ENCODE measurements at places on chromosomes 6 and 20. TPM values are rescaled to one million over a fixed set of nuclear protein-coding genes. Genes with fewer than 3 reads are reported as not detected.

Gene SEL1L2
- not detected for total RNA-seq

Gene ZKSCAN3
- total RNA-seq = 5.1 TPM

Gene SYTL3
- total RNA-seq = 2.2 TPM

Gene DNAH8
- total RNA-seq = not detected

Gene TRAPPC3L
- not detected for total RNA-seq

Gene TMEM30A
- 39.6 TPM for total RNA-seq

Gene C20orf202
- not detected for total RNA-seq

Gene BPIFB4
- total RNA-seq = not detected

Gene ZSCAN16
- 5.9 TPM for total RNA-seq

Gene BIRC7
- total RNA-seq = 23.3 TPM

Gene BMP2
- not detected for total RNA-seq

Gene DOK5
- total RNA-seq = not detected

Gene TLDC2
- 0.69 TPM for total RNA-seq

Gene LIME1
- 3.4 TPM for total RNA-seq

Gene MAN1A1
- 0.48 TPM for total RNA-seq

Gene BCAS1
- total RNA-seq = 0.14 TPM

Gene MYCT1
- total RNA-seq = not detected

Gene DACT2
- not detected for total RNA-seq
